Activated CD8-positive, alpha-beta memory T cell treated with anti-CD3 and anti-CD28 coated beads, Interleukin-2, amount 10 ng/mL, durations not matched to agents 7 days and 5 days (primary cell): ENCODE measurements at places on chromosomes 4 and X. TPM values are rescaled to one million over a fixed set of nuclear protein-coding genes. Genes with fewer than 3 reads are reported as not detected.

DNA sequence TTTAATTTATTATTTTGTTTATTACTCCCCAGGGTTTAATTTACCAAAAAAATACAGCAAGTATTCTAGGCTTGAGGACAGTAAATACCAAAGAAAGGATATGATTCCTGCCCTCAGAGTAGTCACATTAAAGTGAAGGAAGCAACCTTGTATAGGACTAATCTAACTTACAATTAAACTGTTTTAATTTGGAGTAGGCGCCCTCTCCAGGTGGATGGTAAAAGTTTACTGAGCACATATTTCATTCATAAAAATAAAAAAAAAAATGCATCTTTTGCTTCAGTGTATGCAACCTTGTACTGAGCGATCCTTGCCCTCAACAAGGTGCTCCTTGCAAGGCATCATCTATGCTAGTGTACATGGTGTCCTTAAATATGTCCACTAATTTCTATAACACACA, 72.0 kb upstream of the MAGEB16 start:
- DNase-seq: no peak
- no peak overlapping the region for H3K27ac ChIP-seq
- H3K4me3 ChIP-seq: no peak overlapping the region
- no peaks in the 10 kb centered on the region for H3K36me3 ChIP-seq
- no peaks in the 10 kb centered on the region for H3K27me3 ChIP-seq

DNA sequence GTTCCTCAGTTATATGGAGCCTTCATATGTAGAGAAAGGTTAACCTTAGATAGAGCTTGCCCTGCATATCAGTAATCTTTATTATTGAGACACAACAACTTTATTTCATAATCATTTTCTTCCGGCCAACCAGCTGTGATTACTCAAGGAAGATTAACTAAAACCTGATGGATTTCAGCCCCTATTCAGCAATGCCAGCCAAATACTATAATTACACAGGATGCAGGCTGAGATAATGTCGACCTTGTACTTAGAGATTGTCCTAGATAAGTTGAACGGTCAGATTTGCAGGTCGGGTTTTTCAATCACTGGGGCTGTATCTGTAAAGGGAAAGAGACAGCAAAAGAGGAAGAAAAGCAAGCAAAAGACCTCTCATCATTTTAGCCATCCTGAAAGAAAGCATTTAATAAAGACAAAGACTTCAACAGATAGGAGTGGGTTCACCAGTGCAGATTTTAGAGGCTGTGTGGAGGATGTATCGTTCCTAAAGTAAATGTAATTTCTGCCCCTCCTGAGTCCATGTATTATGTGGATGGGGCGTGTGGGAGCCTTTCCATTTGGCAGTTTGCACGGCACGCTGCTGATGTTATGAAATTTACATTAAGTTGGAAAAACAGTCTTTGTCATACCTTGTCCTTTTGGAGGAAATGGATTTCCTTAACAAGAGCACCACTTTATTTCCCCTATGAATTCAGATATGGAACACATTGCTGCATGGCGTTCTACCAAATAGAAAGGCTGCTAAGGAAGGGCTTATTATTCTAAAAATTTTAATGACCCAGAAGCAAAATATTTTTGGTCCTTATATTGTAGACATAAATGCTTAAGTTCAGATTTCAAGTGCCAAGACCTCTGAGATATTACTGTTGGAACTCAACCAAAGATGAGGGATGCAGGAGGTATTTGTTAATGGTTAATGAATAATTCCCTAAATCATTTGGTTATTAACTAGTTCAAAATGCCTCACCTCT, 496.7 kb downstream of the SPRY1 start:
- H3K27ac ChIP-seq: no peak overlapping the region
- H3K27me3 ChIP-seq: no peaks in the 10 kb centered on the region
- H3K4me1 ChIP-seq: no peaks in the 10 kb centered on the region
- H3K36me3 ChIP-seq: no peaks in the 10 kb centered on the region

The ODAPH gene
- total RNA-seq: 0.41 TPM

DNA sequence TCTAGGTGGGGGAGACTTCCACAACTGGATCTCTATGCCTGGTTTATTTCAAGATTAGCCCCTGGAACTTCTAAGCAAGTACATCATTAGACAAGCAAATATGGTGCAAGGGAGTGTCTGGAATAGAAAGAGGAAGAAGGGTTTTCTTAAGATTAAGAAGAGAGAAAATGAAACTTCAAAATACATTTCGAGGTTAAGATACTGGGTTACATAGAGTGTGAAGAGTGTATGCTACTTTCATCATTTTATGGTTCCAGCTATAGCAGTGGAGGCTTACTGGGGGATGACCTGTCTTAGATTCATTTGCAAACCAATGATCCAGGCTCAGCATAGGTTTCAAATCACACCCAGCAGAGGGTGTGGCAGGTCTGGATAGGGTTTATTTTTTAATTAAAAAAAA, 144.4 kb upstream of the GATB start:
- H3K36me3 ChIP-seq: peaks cover 7% of the 10 kb centered on the region
- H3K4me1 ChIP-seq: no peaks in the 10 kb centered on the region
- no peak for DNase-seq
- no peaks in the 10 kb centered on the region for H3K27me3 ChIP-seq
- no peak overlapping the region for H3K4me3 ChIP-seq
- no peak overlapping the region for H3K27ac ChIP-seq

DNA sequence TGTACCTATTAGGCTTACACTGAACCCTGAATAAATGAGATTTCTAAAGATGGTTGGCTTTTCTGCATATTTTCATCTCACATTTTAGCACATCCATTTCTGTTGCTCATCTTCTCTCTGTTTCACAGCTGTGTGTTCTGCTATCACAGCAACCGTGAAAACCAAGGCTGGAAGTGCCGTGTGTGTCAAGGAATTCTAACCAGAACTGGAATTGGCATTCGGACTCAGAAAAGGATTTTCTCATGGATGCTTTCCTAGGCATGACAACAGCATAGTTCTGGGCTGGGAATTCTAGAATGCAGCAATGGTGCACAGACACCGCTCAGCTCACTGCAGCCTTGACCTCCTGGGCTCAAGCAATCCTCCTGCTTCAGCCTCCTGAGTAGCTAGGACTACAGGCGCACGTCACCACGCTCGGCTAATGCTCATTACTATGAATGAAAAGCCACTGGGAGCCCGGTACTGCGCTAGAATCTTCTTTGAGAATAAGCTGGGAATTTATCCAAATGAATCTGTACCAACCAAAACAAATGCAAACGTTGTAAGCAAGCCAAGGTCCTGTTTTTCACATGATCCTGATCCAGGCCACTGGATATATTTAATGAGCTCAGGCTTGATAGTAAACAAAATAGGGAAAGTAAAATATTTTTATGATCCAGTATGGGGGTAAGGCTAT, 105.2 kb downstream of the RBM47 start:
- no peaks in the 10 kb centered on the region for H3K36me3 ChIP-seq
- DNase-seq: no peak
- H3K4me1 ChIP-seq: no peaks in the 10 kb centered on the region
- no peak overlapping the region for H3K27ac ChIP-seq
- no peak overlapping the region for H3K4me3 ChIP-seq

The GLUD2 gene
- 0.38 TPM for total RNA-seq

DNA sequence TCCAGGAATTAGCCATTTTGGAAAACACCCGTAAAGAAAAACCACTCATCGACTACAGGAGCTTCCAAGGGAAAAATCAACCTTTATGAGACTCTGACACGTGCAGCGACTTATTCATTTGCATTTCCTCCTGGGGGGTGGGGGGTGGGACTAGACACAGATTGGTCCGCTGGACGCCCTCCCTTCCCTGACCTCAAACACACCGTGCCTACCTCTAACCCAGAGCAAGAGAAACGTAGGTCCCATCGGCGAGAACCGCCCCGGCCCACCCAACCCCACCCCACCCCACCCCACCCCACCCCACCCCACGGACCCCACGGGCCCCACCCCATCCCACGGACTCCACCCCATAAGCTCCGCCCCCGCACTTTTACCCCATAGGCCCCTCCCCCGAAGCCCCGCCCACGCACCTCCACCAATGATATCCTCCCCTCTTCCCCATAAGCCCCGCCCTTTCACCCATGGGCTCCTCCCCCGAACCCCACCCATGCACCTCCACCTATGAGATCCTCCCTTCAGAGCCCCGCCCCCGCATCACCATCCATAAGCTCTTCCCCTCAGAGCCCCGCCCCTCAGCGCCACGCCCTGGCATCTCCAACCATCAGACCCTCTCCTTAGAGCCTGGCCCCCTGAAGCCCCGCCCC, 1.1 kb downstream of the GTPBP6 start:
- peak overlapping the region; percentile 99 for H3K27ac ChIP-seq
- H3K27me3 ChIP-seq: no peaks in the 10 kb centered on the region
- H3K36me3 ChIP-seq: peaks cover 8% of the 10 kb centered on the region
- H3K4me3 ChIP-seq: peak overlapping the region; percentile 84
- no peak for DNase-seq
- H3K4me1 ChIP-seq: peaks cover 17% of the 10 kb centered on the region

DNA sequence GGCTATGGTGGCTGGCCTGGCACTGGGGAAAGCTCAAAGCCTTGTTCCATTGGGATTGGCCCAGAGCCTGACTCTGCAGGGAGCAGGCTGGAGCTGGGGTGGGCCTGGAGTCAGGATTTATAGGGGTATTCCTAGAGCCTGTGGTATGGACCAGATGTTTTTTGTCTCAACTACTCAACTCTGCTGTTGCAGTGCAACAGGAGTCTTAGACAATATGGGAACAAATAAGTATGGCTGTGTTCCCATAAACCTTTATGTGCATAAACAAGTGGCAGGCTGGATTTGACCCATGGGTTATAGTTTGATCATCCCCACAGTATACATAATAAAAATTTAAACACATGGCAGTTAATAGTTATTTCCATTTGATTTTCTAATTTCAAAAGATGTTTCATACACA, 557.9 kb upstream of the ARX start:
- H3K27me3 ChIP-seq: no peaks in the 10 kb centered on the region
- H3K27ac ChIP-seq: no peak overlapping the region
- no peaks in the 10 kb centered on the region for H3K4me1 ChIP-seq
- no peak for DNase-seq
- H3K4me3 ChIP-seq: no peak overlapping the region
- H3K36me3 ChIP-seq: no peaks in the 10 kb centered on the region

DNA sequence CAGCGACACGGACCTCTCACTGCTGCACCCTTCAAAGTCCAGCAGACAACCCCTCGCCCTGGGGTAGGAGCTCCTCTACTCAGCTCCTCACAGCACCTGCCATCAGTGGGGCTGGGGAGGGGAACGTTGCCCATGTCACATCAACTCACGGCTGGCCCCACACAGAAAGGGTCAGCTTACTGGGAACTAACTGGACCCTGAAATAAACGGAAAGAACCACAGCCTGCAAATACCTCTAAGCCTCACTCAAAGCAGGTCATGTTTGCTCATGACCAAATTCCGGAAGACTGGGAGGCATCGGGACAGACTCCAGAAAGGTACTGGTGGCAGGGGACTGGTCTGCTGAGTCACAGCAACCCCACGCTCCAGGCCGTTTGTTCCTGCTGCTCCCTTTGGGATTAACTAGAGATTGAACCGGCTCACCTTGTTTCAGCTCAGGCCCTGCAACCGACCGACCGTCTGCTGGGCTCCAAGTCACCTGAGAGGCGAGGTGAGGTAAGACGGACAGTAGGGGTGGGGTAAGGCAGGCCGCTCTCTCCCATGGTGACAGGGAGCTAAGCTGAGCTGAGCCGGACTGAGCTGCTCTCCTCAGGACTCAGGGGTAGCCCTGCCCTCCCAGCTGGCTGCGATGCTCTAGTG, 5.6 kb downstream of the G6PD start:
- no peak overlapping the region for H3K4me3 ChIP-seq
- no peaks in the 10 kb centered on the region for H3K27me3 ChIP-seq
- DNase-seq: no peak
- H3K36me3 ChIP-seq: peaks cover 12% of the 10 kb centered on the region

The TDO2 gene
- total RNA-seq: not detected

The PWWP3B gene
- not detected for total RNA-seq

GRCh38 chr4:88207171-88207570, 48.7 kb upstream of the ABCG2 start:
- no peak overlapping the region for H3K27ac ChIP-seq
- no peaks in the 10 kb centered on the region for H3K36me3 ChIP-seq
- peaks cover 25% of the 10 kb centered on the region for H3K27me3 ChIP-seq
- no peak overlapping the region for H3K4me3 ChIP-seq
- no peak for DNase-seq

DNA sequence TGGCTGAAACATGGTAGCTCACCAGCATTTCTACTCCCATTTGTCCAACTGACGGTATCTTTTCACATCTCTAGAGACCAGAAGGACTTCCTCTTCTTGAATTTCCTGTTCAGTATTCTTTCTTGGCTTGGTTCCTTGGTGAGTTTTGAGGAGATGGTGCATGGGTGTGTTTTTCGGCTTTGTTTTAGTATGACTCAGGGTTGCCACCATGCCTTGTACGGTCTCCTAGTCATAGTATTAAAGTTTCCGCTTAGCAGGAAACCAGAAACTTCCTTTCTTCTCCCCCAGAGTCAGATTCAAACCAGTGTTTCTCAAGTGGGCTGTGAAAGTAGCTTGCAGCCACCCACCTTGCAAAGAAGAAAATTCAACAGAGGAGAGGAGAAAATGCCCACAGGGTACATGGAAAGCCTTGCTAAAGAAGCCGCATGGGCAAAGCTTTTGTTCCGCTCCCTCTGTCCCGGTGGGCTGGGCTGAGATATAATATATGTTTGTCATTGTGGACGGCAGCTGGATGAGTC, 5.7 kb downstream of the CD99 start:
- peaks cover 82% of the 10 kb centered on the region for H3K4me1 ChIP-seq
- H3K4me3 ChIP-seq: peak overlapping the region; percentile 67
- no peaks in the 10 kb centered on the region for H3K27me3 ChIP-seq

GRCh38 chr4:151644622-151645021, 116.2 kb downstream of the GATB start:
- H3K27me3 ChIP-seq: peaks cover 9% of the 10 kb centered on the region
- no peak for DNase-seq
- no peak overlapping the region for H3K4me3 ChIP-seq
- no peaks in the 10 kb centered on the region for H3K36me3 ChIP-seq

GRCh38 chr4:149791851-149792250, 23.8 kb downstream of the IQCM start:
- H3K27ac ChIP-seq: no peak overlapping the region
- no peaks in the 10 kb centered on the region for H3K36me3 ChIP-seq
- no peak overlapping the region for H3K4me3 ChIP-seq
- H3K4me1 ChIP-seq: no peaks in the 10 kb centered on the region
- H3K27me3 ChIP-seq: no peaks in the 10 kb centered on the region

The NUDT10 gene
- total RNA-seq: 0.91 TPM

- no peak overlapping the region for H3K27ac ChIP-seq
- peaks cover 2% of the 10 kb centered on the region for H3K36me3 ChIP-seq
- no peak for DNase-seq
- no peaks in the 10 kb centered on the region for H3K27me3 ChIP-seq
These were observed 101.2 kb downstream of the AFF1 start for GRCh38 chr4:87035881-87036509.

- no peaks in the 10 kb centered on the region for H3K27me3 ChIP-seq
- no peak overlapping the region for H3K27ac ChIP-seq
- DNase-seq: no peak
- no peak overlapping the region for H3K4me3 ChIP-seq
These were observed 10.4 kb downstream of the ADAMTS3 start for GRCh38 chr4:72558655-72559054.

DNA sequence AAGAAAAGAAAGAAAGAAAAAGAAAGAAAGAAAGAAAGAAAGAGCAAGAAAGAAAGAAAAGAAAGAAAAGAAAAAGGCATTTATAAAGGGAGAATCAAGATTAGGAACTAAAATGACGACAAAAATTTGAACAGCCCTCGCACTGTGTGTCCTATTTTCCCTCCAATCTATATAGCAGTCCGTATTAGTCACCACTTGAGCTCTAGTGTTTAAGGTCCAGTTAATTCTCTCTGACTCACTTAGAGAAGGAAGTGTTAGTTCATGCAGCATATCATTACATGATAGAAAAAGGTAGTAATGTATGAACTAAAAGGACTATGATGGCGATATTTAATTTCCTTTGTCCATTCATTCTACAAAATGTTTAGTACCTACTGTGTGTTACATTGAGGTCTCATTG, 122.7 kb downstream of the CBLL2 start:
- no peak overlapping the region for H3K4me3 ChIP-seq
- no peaks in the 10 kb centered on the region for H3K36me3 ChIP-seq
- no peaks in the 10 kb centered on the region for H3K4me1 ChIP-seq
